ENCODE measurements at places on chromosomes 16 and 17.

DNA sequence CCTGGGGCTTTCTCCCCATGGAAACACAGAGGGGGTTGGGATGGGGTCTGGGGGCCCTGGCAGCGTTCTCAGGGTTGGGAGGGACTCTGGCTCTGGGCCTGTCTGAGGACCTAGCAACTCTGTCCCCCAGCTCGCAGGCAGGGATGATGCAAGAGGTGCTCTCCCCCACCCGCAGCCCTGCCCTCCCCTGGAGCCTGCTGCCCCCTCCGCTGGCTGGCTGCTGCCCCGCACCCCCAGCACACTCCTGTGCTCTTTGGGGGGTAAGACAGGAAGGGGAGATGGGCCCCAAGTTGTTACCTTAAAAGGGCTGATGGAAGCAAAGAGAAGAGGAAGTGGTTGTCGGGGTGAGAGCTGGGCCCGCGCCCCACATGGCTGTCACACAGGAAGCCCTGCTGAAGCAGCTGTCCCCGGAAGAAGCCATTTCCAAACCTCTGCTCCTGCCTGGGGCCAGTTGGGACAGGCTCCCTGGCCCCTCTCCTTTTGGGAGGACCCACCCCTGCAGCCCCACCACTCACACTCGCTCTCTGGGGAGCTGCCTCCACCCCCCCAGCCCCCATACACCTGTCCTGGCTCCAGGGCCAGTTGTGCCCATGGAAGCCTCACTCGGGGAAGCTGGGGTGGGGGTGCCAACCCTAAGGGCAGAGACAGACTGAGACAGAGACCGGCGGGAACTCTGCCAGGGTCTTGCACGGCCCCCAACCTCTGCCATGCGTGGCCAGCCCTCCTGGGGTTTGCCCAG lies 2.5 kb downstream of the CORO1A start:
- DNase-seq: no peak

DNA sequence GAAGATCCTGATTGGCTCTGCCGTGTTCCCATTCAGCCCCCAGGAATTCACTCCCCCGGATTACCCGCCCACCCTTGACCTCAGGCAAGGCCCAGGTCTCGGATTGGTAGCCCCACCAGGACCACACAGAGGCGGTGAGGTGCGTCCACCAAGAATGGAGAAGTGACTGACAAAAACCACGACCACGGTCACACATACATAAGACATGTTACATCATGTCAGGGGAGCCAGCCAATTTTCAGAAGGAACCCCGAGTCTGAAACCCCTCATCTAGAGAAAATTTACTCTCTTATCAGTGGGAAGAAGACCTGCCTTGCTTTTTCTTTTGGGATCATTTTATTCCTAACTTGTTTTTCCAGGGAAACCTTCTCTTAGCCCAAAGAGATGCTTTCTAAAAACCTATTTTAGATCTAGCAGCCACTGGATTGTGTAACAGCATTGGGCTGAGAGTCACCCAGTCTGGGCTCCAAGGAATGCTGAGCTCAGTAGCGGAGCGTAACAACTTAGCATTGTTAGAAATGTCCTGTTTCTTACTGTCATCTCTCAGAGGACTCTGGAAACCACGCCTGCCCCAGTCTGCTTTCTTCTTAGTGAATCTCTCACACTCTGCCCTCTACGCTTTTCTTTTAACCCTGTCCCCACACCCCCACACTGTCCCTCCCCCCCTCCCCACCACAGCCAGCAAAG lies 164.1 kb downstream of the CMIP start:
- no peak for DNase-seq

DNA sequence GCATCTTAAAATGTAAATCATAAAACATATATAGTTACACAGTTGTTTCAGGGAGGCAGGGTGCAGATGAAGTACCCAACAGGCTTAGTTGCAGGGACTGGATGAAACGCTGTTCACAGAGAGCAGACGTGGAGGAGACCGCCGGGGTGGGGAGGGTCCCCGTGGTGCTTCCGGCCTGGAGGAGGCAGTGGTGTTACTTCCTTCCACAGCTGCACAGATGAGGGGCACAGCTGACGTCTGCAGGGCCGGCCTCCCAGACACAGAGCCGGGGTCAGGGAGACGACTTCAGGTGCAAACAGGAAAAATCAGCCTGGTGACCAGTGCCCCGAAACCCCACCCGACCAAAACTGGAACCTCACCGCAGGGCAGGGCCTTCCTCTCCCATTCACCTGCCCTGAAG lies 17.1 kb downstream of the SPIRE2 start:
- no peak for DNase-seq

DNA sequence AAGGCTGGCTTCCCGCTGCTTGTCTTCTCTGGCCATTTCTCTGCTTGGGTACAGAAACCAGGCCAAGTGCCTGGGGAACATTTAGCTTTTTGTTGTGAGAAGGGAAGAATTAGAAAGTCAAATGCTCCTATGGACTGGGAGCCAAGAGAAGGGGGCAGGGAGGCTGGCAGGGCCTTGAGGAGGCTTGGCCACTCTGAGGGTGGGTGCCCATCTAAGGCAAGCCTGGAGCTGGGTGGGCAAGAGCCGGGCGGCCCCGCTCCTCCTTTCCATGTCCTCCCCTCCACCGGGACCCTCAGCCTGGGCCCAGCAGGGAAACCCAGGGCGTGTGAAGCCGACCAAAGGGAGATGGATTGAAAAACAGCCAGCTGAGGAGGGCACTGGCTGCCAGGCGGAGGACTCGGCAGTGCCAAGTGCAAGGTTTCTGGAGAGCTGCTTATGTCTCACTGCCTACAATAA lies 69.4 kb downstream of the NTN1 start:
- DNase-seq: no peak

GRCh38 chr17:51214920-51215319 lies 44.9 kb downstream of the MBTD1 start:
- DNase-seq: no peak

DNA sequence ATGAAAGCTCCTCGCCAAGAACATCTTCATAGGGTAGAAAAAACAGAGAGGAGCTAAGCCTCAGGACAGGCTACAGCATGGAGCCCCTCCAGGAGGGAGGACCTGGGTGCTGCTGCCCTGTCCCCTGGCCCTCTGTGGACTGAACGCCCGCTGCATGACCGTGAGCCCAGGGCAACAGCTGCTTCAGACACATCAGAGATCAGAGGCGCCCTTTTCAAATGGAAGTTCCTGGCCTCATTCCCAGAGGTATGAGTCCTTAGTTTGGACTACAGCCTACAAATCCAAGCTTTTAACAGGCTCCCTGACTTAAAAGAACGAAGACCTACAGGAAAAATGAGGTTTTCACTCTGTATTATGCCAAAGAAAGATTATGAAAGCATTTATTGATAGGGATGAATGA lies 48.5 kb downstream of the ZNF18 start:
- no peak for DNase-seq

- DNase-seq: no peak
Observed at GRCh38 chr16:22220069-22220440, 14.0 kb downstream of the EEF2K start.

GRCh38 chr17:57911834-57912673 lies 43.2 kb downstream of the CUEDC1 start:
- DNase-seq: no peak

DNA sequence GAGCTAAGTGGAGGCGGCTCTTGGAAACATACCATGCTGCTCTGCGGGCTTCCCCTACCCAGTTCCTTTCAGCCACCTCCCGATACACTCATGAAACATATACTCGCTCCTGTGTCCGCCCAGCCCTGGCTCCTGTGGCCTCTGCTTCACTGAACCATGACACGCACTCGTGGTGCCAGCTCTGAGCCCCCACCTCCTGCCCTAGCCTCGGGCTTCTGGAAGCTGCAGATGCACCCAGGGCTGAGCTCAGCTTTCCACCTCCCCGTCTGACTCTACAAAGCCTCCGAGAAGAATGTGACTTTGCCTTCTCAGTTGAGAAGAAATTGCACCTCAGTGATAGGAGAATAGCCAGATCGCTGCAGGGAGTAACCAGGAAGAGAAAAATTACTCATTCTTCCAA lies 11.0 kb downstream of the CALB2 start:
- no peak for DNase-seq

GRCh38 chr16:81443688-81444447 lies 740 bp upstream of the CMIP start:
- no peak for DNase-seq

DNA sequence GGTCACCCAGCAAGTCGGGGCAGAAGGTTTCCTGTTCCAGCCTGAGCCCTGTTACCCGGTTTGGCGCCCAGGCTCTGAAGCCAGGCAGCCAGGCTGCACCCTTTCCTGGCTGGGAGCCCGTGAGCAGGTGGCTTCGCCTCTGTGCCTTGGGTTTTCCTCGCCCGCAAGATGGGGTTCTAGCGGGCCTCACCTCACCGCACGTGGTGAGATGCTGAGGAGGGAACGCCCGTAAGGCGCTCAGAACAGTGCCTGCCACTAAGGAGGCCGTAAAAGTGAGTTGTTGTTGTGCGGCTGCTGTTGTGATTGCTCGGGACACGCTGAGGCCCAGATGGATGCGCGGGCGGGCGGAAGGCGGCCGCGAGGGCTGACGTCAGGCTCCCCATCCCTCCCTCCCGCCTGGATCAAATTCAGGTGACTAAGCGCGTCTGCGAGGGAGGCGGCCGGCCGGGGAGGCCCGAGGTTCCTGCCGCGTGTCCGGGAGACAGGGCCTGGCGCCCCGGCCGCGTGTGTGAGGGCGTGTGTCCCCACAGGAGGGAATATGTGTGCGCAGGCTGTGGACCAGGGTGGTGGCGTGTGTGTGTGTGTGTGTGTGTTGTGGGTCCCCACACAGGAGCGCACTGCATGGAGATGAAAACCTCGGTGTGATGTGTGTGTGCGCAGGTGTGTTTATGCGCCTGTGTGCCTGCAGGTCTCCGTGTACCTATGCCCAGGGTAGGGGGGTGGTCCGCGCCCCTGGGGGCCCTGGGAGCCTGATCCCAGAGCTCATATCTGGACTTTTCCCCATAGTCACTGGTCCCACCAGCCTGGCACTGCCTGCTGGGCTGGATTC lies 4.3 kb downstream of the CAMKK1 start:
- DNase-seq: no peak

GRCh38 chr17:82108961-82109475 lies 11.0 kb upstream of the FASN start:
- no peak for DNase-seq

GRCh38 chr17:83031321-83031945 lies 48.0 kb upstream of the METRNL start:
- DNase-seq: no peak

GRCh38 chr16:27515874-27516353 lies 33.8 kb downstream of the GTF3C1 start:
- DNase-seq: peak; percentile 55

DNA sequence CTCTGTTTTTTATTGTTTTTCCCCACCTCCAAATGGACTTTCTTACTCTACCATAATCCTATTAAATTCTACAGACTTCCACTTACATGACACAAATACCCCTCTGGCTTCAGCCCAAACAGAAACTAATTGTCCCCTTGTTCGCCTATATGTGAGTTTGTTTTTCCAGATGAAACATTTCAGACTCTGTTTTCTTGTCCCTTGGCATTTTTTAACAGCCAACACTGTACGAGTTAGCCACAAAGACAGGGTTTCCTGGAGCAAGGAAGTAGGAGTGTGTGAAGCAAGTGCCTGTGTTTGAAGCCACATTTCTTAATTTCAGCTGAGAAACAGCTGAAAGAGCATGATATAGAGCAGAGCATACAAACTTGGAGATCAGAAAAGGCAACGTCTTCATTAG lies 382.2 kb upstream of the CDH5 start:
- no peak for DNase-seq

DNA sequence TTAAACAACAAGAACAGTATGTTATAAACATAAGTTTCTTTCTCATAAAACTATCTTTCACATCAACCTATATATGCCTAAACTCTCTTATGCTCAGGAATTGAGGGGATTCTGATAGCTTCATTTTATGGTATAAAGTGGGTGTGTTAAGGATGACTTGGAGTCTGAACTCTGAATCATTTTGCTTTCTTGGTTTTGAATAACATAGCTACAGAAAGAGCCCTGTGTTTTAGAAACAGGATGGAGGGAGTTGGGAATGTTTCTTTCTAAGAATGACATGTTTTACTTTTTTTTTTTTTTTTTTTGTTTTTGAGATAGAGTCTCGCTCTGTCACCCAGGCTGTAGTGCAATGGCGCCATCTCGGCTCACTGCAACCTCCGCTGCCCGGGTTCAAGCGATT lies 50.1 kb downstream of the RHOT1 start:
- DNase-seq: no peak

DNA sequence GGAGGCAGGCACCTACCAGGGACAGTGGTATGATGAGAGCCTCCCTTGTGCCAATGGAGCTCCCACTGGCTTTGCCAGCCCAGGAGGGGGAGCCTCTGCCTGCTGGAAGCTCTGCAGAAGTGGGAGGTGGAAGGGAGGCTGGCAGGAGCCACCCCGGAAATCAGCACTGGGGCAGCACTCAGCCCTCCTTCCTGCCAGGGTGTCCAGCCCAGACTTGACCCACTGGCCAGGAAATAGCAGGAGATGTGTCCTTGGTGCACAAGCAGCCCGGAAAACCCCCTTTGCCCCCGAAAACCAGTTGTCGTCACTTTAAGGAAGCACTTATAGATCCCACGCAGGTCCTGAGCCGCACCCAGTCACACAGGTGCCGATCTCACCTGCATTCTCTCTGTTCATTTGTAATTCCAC lies 49.3 kb upstream of the CACNG4 start:
- DNase-seq: no peak

DNA sequence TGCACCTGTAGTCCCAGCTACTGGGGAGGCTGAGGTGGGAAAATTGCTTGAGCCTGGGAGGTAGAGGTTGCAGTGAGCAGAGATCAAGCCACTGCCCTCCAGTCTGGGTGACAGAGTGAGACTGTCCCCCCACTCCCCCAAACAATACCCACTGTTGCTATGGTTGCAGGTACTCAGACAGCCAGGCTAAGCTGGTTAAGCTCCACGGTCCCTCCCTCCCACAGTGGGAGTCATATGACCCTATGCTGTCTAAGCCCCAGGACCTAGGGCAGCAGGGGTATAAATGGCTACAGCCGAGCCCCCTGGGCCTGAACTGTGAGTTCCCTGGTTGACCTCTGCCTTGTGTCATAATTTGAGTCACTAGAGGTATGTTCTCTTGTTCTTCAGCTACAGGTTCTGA lies 15.9 kb upstream of the RPRML start:
- DNase-seq: no peak

DNA sequence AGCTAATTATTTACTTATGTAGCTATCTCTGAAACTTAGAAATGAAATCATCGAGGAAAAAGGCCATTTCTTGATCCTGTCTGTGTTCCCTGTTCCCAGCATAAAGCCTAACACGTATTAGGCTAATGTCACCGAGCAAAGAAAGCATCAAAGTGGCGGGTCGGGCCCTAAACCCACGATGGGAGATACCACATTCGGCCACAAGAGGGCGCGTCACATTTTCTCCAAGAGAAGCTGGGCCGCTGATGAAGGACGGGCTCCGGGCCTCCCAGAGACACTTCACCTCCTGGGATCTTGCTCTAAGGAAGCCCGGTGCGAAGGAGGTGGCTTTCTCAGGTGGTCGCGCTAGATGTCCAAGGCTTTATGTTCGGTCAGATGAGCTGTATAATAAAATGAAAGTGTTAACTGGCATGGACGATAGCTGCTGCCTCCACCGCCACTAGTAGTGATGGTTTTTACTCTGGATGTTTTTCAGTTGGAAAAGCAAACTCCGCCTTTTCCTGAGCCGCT lies 853 bp upstream of the PDK2 start:
- DNase-seq: peak; percentile 92
